Mesenchymal stem cell (in vitro differentiated cells and primary cell): ENCODE measurements at places on chromosomes 2 and 18.

GRCh38 chr2:2875831-2876230 lies 501.8 kb downstream of the EIPR1 start:
- no peak for DNase-seq

- DNase-seq = peak; percentile 87
Measured at GRCh38 chr2:182066400-182067087, 80.9 kb downstream of the PPP1R1C start.

DNA sequence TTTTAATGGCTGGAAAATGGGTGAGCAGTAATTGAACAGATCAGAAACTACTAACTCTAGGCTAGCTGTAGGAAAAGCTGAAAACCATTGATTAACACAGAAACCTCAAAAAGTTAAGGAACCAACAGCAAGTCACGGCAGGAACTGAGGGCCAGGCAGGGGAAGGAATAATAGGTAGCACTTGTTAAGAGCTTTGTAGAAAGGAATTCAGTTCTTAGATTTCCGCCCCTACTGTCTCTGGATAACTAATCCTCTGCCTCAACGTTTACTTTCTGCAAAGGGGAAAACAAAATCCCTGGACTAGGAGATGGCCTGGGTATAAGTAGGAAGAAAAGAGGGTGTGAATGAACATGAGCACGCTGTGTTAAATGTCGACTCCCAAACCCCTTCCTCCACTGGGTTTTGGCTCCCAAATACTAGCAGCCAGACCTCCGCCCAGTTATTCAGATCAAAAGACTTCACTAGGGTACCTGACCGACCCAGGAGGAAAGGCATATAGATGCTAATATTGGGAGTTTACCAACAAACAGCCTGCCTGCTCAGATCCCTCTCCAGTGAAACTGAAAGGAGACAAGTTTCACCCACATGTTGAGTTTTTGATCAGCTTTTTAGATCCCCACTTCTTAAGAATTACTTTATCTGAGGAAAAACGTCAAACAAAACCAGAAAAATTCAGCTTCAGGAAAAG lies 12.4 kb downstream of the SMAD2 start:
- DNase-seq = no peak

DNA sequence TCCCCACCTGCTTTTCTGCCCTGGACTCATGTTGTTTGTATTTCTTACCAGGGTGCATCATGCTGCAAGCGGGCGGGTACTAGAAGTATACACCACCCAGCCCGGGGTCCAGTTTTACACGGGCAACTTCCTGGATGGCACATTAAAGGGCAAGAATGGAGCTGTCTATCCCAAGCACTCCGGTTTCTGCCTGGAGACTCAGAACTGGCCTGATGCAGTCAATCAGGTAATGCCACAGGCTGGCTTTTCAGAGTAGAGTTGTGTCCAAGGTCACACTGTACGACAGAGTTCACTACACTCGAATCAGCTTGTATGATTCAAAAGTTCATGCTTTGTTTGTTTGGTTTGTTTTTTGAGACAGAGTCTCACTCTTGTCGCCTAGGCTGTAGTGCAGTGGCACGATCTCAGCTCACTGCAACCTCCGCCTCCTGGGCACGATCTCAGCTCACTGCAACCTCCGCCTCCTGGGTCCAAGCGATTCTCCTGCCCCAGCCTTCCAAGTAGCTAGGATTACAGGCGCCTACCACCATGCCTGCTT lies 19.4 kb downstream of the SRSF7 start:
- DNase-seq = no peak

- DNase-seq = no peak
Measured at GRCh38 chr2:120255986-120256650, 3.5 kb downstream of the RALB start.

DNA sequence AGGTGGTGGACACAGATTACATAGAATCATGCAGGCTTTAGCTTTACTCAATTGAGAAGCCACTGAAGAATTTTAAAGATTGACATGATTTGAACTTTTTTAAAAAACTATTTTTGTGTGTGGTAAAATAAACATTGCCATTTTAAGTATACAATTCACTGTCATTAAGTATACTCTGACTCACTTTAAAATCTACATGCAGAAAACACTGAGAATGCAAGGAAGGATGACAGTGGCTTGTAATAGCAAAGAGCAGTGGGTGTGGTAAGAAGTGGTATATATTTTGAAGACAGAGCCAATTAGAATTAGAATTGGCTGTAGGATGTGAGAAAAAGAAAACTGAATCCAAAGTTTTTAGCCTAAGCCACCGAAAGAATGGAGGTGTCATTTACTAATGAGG lies 14.9 kb downstream of the TRMT61B start:
- peak; percentile 21 for DNase-seq

GRCh38 chr2:199339891-199340605 lies 117.7 kb downstream of the SATB2 start:
- DNase-seq = no peak

DNA sequence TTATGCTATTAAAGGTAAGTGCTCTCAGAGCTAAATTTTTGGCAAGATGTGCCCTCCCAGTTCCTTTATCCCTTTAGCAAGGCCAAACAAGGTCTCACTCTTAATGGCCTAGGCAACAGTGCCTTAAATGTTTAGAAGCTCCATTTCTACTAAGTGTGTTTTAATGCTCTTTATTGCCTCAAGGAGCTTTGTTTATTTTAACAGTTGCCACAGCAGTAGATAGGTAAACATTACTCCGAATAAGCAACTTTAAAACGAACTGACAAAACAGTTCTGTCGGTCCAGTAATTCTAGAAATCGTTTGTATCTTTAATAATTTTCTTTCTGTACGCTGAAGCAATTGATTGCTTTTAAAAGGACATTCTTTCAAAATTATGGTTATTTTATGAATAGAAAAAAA lies 74.5 kb downstream of the PIEZO2 start:
- DNase-seq = peak; percentile 84

- DNase-seq = peak; percentile 18
Measured at GRCh38 chr18:59268721-59269562, 4.3 kb downstream of the RAX start.

DNA sequence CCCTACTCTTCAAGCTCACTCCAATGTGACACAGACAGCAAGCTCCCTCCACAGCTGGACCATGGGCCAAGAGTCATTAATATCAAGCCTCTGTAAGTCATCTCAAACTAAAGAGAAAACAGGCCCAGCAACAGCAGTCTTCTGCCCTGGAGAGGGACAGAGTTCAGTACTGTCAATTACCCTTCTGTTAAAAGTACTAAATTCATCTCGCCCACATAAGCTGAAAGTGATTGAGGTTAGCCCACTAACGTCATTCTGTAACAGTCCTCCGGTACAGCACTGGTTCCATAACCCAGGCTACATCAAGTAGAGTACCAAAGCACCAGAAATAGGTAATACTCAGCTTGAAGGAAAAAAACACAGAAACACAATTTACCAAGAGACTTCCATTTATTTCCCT lies 25.9 kb downstream of the THADA start:
- no peak for DNase-seq

GRCh38 chr2:29335396-29335795 lies 220.2 kb downstream of the CLIP4 start:
- no peak for DNase-seq

DNA sequence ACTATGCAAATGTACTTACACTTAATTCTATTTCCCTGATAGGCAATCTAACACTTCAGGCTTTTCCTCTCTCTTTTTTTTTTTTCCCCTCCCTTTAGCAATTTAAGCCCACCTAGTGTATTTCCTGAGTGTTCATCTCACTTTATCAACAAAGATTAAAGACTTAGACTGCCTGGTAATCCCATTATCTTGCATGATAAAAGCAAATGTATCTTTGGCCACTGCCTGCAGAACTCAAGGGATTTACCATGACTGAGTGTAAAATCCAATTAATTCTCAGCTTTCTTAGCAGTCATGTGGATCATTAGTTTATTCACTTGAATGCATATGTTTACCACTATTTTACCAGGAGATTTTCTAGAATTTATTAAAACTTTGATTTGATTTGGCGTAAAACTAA lies 1102.2 kb upstream of the GYPC start:
- DNase-seq = no peak

DNA sequence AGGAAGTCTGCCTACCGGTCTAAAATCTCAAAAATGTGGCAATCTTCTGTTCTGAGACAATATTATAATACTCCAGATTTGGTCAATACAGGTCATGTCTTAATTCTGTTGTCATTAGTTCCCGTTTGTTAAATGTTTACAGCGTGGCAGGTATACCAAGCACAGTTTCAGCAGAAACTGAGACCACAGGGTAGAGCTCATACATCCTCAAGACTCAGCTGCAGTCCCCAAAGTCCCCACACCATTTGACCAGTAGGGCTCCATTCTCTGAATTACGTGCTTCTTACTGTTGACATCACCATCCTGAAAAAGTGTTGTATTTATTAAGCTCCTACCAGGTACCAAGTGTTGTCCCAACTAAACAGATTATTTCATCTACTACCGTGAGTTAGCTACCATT lies 157.1 kb downstream of the MC4R start:
- DNase-seq = no peak
